ENCODE measurements at places on chromosomes 5 and 9. TPM values are rescaled to one million over a fixed set of nuclear protein-coding genes. Genes with fewer than 3 reads are reported as not detected.

DNA sequence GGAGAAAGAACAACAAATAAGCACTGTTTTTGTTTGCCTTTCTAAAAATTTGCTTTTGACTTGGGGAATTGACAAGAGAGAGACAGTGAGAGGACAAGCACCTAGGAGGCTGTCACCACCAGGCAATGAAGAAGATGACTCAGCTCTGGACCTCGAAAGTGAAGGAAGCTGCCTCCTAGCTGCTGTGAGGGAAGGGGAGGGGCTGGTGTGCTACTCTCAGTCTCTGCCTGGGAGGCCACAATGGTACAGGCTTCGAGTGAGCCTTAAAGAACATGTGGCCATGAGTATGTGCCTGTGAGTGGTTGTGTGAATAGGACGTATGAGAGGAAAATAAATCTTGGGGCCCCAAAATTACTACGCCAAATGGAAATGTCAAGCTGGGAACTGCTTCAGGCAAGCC lies 7.1 kb upstream of the PLK2 start:
- DNase-seq = peak; percentile 66

- no peak for DNase-seq
Measured at GRCh38 chr5:74222806-74223205, 417.7 kb downstream of the ENC1 start.

Gene SHC3
- 0.16 TPM for total RNA-seq

Gene NOL6
- total RNA-seq = 11.9 TPM

- DNase-seq = no peak
Measured at GRCh38 chr9:134892820-134893420, 12.3 kb downstream of the FCN2 start.

Gene FAM163B
- not detected for total RNA-seq

Gene GLDC
- total RNA-seq = not detected

DNA sequence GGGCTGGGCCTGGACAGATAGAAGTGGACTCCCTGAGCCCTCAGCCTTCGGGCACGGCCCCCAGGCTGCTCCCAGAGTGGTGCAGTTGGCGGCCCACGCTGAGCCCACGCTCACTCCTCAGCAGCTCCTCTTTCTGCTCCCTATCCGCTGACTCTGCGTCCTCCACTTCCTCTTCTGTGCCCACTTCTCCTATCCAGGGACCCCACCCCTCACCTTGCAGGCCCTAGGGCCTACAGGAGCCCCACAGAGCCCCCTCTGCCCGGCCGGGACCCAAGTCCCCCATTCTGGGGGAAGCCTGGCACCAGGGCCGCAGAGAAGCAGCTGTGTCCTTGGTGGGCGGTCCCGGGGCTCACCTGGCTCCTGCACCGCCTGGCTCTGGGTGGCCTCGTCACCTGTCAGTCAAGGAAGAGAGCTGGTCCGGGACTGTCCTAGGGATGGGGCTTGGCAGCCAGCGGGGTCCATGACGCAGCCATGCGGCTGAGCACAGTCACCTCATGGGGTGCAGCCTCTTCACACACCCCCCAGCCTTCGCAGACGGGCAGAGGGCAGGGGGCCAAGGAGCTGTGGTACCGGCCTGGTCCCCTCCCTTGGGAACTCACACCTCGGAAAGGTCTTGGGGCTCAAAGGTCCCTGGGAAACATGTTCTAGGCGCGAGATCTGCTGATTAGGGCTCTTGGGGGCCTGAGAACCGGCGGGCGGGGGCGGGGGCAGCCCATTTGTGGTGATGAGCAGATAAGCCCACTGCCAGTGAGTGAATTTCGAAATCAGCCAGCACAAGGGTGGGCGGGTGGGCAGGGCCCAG lies 5.4 kb upstream of the NRARP start:
- DNase-seq = no peak

Gene MAP3K1
- 18.8 TPM for total RNA-seq

- DNase-seq = no peak
Measured at GRCh38 chr5:1015507-1015906, 6.9 kb downstream of the NKD2 start.

- no peak for DNase-seq
Measured at GRCh38 chr5:98791001-98791519, 17.6 kb downstream of the RGMB start.

Gene CYLC2
- not detected for total RNA-seq

DNA sequence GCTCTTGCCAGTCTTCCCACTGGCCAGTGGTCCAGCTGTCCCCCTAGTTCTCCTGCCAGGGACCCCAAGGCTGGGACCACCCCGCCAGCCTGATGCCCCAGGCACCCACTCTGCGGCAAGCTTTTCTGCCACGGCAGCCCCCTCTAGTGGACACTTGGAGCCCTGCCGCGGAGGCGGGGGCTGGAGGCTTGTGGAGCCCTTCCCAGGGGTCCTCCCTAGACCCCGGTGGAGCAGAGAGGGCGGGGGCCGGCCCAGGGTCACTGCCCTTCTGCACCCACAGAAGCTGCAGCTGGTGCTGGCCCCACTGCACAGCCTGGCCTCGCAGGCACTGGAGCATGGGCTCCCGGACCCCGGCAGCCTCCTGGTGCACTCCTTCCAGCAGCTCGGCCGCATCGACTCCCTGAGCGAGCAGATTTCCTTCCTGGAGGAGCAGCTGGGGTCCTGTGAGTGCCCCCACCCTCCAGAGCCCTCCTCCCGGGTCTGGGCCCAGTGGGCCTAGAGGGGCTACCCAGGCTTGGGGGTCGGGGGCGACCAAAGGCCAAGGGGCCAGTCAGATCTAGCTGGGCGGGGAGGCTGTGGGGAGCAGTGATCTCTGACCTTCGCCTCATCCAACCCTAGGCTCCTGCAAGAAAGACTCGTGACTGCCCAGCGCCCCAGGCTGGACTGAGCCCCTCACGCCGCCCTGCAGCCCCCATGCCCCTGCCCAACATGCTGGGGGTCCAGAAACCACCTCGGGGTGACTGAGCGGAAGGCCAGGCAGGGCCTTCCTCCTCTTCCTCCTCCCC lies 9.1 kb downstream of the EGFL7 start:
- DNase-seq = no peak

DNA sequence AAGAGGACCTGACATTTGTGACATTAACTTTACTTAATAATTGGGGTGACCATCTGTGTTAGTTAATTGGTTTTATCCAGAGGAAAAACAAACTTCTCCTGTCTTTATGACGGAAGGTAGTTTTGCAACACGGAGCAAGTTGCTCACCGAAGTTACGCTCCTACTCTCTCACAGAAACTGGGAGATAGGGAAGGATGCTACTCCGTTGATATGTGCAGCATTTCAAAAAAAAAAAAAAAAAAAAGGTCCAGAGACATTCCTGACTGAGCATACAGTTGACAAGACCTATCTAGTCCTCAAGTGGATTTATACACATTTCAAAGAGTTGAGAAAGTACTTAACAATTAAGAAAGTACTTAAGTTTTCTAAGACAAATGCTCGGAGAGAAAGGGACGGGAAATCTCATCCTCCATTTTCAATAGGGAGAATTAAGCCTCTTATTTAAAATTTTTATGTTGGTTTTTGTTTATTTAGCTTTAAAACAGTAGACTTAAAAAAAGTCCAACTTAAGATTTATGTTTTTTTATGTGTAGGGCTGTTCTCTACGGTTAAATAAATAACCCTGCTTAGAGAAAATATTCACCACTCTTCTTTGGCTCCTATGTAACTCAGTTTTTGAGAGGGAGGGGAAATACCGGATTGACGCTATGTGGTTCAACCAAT lies 455 bp upstream of the FER start:
- no peak for DNase-seq

Gene PCDHGB4
- 0.18 TPM for total RNA-seq

- DNase-seq = no peak
Measured at GRCh38 chr9:683509-684021, 157.9 kb upstream of the DMRT1 start.

Gene ALDH7A1
- total RNA-seq = 32.9 TPM

DNA sequence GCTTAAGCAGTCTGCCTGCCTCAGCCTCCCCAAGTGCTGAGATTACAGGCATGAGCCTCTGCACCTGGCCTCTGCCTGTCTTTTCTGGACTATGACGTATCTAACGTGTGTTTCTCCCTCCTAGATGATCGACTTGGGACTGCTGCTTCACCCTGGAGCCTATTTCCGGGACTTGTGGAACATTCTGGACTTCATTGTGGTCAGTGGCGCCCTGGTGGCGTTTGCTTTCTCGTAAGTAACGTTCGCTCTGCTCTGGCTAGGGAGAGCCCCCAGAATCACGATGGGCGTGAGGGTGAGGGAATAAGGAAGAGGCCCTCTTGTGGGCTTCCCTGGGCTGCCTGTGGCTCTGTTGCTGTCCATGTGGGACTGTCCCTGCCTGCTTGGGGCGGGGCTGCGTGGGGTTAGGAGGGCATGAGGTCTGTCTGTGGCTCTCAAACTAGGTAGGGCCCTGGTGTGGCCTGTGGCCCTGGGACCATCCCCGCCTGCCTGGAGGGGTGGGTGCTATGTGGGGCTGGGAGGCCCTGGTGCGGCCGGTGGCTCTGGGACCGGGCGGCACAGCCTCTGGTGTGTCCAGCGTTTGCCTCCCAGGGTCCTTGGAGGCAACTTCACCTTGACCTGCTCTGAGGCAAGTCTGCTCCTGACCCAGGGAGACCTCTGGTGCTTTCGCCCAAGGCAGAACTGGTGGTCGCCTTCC lies 171.7 kb downstream of the CACNA1B start:
- peak; percentile 35 for DNase-seq

- DNase-seq = no peak
Measured at GRCh38 chr9:91073049-91073810, 271.6 kb downstream of the SYK start.

- no peak for DNase-seq
Measured at GRCh38 chr5:179129607-179130071, 69.5 kb downstream of the ZNF354C start.

DNA sequence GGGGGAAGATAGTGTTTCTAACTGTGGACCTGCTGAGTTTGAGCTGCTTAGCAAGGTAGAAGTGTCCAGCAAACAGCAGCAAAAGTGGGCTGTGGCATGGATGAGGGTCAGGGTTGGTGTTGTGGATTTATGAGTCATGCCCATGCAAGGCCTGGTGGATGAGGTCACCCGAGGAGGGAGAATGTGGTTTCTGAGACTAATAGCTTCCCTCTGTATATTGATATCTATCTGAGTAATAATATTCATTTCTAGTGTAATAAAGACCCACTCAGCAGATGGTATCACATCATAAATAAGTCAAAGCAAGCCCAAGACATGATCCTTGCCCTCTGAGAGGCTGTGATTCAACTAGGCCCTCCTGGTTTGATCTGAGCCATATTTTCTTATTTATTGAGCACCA lies 597.8 kb upstream of the CLINT1 start:
- DNase-seq = peak; percentile 88
